ENCODE measurements at places on chromosomes 4 and X.

- DNase-seq = no peak
Observed at GRCh38 chr4:64598066-64598465, 188.8 kb upstream of the TECRL start.

DNA sequence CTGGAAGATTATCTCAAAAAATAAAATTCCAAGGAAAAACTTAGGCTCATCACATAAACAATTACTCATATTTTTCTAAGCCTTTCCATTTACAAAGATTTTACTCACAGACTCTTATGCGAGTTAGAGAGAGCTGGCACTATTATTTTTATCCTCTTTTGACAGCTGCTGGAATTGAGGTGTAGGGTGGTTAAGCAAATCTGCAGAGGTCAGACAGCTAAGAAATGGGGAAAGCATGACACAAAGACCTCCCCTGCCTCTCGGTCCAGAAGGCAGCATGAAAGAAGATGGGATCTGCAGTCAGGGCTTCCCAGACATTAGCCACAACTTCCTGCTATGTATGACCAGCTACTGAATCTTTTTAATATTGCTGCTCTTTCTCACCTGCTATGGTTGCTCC is 89.9 kb upstream of the CPEB2 start:
- DNase-seq = no peak

DNA sequence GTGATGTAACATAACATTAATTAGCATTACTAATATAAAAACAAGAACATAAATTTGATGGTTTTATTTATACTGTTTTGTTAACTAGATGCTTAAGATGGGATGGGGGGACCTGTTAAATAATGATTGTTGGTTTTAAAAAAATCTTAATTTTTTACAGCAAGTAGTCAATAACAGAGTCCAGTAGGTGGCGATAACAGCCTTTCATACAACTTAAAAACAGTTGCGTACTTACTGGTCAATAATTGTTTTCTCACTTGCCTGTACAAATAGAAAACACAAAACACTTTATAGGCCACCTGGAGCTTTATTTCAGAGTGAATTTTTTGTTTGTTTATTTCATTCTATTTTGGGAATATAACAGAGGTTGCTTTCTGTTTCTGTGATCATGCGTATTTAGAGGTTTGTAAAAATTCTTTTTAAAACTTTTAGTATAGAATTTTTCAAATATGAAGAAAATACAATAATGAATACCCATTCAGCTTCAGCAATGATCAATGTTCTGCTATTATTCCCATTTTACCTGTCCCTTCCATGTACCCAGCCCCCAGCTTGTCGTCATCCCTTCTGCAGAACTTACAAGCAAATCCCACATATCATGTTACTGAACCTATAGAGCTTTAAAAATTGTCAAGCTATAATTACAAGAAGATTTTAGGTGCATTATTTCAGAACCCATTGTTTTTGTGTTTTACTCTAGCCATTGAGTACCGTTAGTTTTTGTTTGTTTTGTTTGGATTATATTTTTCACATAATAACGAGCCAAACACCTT is 97.1 kb downstream of the MRPL1 start:
- DNase-seq = no peak

- no peak for DNase-seq
Observed at GRCh38 chr4:25022766-25023165, 8.0 kb downstream of the LGI2 start.

DNA sequence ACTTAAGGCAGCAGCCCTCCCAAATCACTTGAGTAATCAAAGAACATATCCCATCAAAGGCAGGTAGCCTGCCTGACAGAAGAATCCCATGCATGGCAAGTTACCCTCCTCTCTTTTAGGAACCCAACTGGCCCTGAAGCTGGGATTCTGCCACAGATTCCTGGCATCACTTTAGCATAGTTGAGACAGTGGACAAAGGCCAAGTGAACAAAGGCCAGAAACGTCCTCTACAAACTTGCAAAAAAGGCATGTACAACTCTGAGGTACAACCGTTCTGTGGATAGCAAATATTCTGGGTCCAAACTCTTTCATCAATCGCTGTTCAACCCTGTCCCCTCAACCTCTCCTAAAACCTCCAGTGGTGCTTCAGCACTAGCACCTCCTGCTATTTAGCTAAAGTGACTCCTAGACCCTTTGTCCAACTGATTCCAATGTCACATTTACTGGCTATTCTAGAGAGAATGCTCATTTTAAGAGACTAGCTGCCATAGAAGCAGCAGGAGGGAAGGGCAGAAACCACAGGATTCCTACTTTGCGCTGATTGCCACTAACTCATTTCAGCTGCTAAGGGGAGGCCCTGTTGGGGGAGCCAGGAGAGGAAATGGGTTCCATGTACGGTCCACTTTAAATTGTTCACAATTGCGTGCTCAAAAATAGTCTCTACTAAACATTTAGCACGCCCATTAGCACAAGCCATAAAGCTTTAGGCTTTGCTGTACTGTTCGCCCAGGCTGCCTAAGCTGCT is 105.9 kb downstream of the SHROOM4 start:
- DNase-seq = no peak

DNA sequence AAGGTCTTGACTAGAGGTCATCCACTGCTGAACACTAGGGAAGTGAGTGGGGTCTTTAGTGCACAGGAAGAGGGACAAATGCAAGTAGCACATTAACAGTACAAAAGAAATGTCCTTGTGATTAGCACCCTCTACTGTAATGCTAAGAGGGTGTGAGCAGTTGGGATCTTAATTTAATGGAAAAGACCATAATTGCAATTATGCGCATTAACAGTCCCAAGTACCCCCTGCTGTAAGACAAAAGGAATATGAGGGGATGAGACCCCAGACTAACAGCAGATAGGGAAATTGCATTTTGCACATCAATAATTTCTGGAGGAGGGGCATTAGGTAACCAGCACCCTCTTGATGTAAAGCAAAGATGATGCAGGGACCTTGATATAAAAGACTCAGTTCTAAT is 285.0 kb downstream of the CHIC1 start:
- DNase-seq = no peak

GRCh38 chrX:14729058-14729457 is 143.8 kb downstream of the FANCB start:
- DNase-seq = no peak

GRCh38 chrX:149274516-149275105 is 230.5 kb downstream of the IDS start:
- no peak for DNase-seq

DNA sequence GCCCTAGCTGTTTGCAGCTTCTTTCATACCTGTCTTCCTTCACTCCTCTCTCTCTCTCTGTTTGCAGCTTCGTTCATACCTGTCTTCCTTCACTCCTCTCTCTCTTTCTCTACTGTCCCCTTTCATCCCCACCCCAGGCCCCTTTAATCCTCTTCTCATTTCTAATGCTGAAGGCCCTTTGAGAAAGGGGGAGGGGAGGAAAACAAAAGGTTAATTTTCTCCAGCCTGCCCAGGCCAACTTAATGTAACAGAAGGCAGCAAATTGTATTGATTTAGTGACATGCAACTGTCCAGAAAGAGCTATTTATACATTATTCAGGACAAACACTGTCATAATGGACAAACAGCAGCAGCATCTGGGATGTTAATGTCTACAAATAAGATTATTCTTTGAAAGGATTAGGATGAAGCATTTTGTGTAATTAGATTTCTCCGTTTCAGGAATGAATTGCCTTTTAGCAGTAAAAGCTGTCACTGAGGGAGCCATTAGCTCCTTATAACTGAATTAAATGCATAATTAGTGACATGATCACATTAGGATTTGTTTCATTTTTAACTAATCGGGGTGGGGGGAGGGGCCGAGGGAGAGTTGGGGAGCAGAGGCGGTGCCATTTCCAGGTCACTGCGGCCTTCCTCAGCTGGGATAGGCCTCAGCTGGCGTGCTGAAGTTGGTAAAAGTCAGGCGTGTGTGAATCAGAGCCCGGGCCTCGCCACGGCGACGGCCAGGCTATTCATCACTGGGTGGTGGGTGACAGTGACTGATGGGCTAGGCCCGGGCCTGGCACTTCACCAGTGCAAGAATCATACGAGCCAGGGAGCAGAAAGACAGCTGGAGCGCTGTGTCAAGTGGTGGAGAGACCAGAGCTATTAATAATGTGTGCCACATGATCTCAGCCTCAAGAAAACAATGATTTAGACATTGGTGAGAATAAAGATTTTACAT is 174.5 kb downstream of the NKX6-1 start:
- no peak for DNase-seq

DNA sequence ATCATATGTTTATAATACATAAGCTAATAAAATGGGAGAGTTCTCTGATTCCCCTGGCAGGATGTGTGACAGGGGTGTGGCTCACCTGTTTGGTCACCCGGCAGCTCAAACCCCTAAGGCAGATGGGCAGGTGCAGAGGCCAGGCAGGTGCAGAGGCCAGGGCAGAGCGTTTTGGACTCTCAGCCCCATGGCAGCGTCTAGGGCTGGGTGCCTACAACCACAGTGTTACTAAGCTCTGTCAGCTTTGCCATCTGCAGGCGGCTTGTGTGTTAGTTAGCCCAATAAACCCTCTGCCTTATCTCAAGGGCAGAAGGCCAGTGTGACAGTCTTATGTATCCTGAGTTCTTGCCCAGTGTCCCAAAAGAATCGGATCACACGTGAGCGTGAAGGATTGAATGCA is 54.0 kb upstream of the UGT2B15 start:
- DNase-seq = no peak

- DNase-seq = no peak
Observed at GRCh38 chrX:39458779-39459178, 639.0 kb downstream of the BCOR start.

DNA sequence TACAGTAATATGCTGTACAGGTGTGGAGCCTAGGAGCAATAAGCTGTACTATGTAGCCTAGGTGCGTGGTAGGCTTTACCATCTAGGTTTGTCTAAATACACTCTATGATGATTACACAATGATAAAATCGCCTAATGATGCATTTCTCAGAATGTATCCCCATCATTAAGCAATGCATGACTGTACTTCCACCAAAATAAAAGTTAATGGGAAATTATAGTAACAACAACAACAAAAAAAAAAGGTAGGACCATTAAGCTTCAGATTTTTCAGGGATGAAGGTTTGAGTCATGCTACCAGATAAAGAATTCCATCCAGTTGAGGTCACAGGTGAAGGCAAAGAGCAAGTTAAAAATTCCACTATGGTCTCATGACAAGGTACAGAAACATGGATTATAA is 68.2 kb downstream of the MAGEA10 start:
- no peak for DNase-seq

DNA sequence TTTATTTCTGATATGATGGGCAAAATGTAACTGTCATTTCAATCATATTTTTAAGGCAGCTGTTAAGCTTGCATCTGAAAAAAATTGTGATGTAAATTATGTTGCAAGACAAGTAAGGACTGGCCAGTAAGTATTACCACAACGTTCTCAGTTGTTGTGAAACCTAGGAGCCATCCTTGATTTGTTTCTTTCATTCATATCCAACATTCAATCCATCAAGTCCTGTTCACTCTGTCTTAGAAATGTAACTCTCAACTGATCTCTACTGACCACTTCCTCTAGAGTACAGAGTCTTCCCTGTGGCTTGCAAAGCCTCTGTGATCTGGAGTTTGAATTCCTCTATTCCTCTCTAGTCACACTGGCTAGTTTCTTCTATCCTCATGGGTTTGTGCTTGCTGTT is 161.4 kb upstream of the MAD2L1 start:
- no peak for DNase-seq

DNA sequence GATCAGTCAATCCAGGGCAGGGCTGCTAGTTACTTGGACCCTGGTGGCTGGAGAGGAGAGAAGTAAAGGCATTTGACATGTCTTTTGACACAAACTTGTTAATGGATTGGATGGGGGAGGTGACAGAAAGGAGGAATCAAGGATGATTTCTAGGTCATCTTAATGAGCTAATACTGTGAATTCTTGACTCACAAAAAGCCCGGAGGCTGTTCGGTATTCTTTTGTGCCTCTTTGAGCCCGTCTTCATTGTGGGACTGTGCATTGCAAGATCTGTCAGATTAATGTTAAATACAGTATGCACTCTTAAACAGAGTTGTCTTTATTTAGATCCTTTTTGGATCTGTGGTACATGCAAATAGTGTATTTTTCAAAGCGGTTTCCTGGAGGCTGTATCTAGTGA is 25.1 kb downstream of the POLA1 start:
- no peak for DNase-seq

DNA sequence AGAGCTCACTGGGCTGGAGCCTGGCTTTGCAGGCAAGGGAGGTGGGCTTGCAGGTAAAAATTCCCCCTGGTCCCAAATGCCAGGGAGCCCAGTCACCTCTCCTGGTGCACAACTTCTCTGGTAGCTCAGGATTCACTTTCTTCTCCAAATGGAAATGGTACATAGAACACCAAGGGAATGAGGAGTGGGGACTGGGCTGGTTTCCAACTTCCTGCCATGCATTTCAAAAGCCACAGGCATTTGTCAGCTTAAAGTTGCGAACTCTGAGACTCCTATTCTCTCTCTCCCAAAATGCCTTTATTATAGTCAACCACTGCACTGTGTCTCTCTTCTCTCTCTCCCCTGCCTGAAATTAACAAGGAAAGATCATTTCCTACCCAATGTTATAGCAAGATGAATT is 177.3 kb downstream of the GRIA3 start:
- DNase-seq = no peak
